Retinal pigment epithelial cell (primary cell): ENCODE measurements at places on chromosomes 12 and 14.

GRCh38 chr14:24289649-24290280 lies 9.8 kb downstream of the DHRS1 start:
- DNase-seq: no peak

- DNase-seq: peak; percentile 78
These were observed 178.8 kb upstream of the FRMD6 start for GRCh38 chr14:51472881-51473280.

- no peak for DNase-seq
These were observed 22.1 kb upstream of the CEP170B start for GRCh38 chr14:104843006-104843405.

GRCh38 chr14:22059201-22059600 lies 385.6 kb upstream of the OR4E1 start:
- no peak for DNase-seq

DNA sequence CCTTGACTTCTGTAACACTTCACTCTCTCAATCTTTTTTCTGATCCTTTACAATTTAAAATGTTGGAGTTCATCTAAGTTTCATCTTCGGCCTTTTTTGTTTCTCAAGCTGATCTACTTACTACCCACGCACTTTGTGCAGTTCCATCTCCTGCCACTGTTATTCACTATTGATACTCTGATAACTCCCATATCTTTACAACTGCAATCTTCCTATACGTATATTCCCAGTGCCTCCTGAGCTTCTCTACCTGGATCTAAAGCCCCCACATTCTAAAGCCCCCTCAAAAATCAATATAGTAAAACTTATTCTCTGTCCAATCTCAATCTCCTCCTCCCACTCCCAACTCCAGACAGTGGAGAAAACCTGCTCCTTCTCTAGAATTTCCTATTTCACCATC lies 5.9 kb downstream of the ATG2B start:
- DNase-seq: no peak

DNA sequence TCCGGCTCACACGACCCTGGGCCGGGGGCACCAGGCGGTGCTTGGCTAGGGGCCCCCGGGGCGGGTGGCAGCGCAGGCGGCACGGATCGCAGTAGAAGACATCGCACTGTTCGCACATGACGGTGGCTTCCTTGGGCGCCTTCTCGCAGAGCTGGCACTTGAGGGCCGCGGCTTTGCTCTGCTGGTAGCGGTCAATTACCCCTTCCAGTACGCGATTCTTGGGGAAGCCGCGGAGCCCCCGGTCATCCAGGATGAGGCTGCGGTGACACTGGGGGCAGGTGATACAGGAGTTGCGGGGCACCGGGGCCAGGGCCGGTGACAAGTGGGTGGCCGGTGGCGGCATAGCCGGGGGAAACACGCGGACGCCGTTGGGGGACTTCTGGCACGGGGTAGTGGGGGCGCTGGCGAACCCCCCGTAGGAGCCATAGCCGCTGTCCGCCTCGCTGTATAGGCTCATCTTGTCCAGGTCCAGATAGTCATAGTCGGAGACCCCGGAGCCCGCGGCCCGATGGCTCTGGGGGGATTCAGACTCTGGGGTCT lies 553 bp downstream of the TRIM9 start:
- no peak for DNase-seq
